ENCODE measurements at places on chromosomes 3 and 15. TPM values are rescaled to one million over a fixed set of nuclear protein-coding genes. Genes with fewer than 3 reads are reported as not detected.

GRCh38 chr3:156579427-156579851 is 24.5 kb upstream of the SSR3 start:
- no peaks in the 10 kb centered on the region for H3K27me3 ChIP-seq
- no peak for DNase-seq
- H3K4me3 ChIP-seq = no peak overlapping the region
- H3K27ac ChIP-seq = no peak overlapping the region

Gene KNG1
- 0.25 TPM for total RNA-seq

Gene IGSF10
- 0.02 TPM for total RNA-seq

DNA sequence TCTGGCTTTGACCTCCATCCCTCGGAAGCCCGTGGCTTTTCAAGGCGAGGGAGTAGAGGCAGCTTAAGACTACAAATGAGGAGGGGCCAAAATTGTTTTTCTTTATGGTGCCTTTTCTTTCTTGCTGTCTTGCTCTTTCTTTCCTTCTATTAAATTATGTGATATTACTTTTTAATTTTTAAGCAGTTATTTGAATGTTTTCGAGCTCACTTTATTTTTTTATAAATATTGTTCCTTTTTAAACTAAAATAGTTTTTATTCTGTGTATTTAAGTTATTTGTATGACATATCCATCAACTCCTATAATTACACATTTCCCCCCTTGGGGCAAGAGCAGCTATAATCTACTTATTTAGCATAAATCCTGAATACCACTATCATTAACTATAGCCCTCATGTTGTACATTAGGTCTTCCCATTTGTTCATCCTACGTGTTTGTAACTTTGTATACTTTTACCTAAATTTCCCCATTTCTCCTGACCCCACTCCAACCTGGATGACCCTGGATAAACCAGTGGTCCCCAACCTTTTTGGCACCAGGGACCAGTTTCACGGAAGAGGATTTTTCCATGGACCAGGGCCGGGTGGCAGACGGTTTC is 622 bp upstream of the PLSCR1 start:
- H3K4me1 ChIP-seq = peaks cover 24% of the 10 kb centered on the region
- H3K4me3 ChIP-seq = peak overlapping the region; percentile 79
- no peaks in the 10 kb centered on the region for H3K27me3 ChIP-seq
- no peaks in the 10 kb centered on the region for H3K36me3 ChIP-seq
- peak overlapping the region; percentile 14 for H3K27ac ChIP-seq

DNA sequence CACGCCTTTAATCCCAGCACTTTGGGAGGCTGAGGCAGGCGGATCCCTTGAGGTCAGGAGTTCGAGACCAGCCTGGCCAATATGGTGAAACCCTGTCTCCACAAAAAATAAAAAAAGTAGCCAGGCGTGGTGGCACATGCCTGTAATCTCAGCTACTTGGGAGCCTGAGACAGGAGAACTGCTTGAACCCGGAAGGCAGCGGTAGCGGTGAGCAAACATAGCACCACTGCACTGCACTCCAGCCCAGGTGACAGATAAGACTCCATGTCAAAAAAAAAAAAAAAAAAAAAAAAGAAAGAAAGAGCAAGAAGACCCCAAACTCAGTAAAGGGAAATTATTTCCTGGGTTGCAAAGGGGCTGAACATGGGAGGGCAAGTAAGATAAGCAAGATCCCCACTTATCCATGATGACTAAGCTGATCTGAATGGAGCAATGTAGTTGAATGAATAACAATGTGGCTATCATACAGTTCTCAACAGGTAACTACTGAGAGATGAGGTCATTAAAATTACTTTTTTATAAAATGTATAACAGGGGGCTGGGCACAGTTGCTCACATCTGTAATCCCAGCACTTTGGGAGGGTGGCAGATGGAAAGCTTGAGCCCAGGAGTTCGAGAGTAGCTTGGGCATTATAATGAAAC is 46.0 kb downstream of the RBM15B start:
- H3K27ac ChIP-seq = no peak overlapping the region
- no peak overlapping the region for H3K4me3 ChIP-seq
- no peaks in the 10 kb centered on the region for H3K27me3 ChIP-seq
- H3K36me3 ChIP-seq = peaks cover 24% of the 10 kb centered on the region
- H3K4me1 ChIP-seq = no peaks in the 10 kb centered on the region

Gene KCNAB1
- total RNA-seq = not detected

GRCh38 chr15:100284191-100284590 is 57.6 kb downstream of the ADAMTS17 start:
- H3K36me3 ChIP-seq = no peaks in the 10 kb centered on the region
- DNase-seq = no peak
- no peaks in the 10 kb centered on the region for H3K4me1 ChIP-seq
- no peaks in the 10 kb centered on the region for H3K27me3 ChIP-seq
- no peak overlapping the region for H3K4me3 ChIP-seq
- no peak overlapping the region for H3K27ac ChIP-seq

GRCh38 chr3:30747771-30748281 is 141.4 kb downstream of the TGFBR2 start:
- peaks cover 9% of the 10 kb centered on the region for H3K4me1 ChIP-seq
- H3K27ac ChIP-seq = no peak overlapping the region
- no peak overlapping the region for H3K4me3 ChIP-seq
- DNase-seq = peak; percentile 49
- no peaks in the 10 kb centered on the region for H3K27me3 ChIP-seq
- H3K36me3 ChIP-seq = no peaks in the 10 kb centered on the region

Gene FOXL2NB
- total RNA-seq = 0.93 TPM

GRCh38 chr3:49298511-49298910 is 21.5 kb upstream of the C3orf62 start:
- H3K27me3 ChIP-seq = no peaks in the 10 kb centered on the region
- H3K27ac ChIP-seq = no peak overlapping the region
- DNase-seq = no peak
- H3K4me3 ChIP-seq = no peak overlapping the region
- no peaks in the 10 kb centered on the region for H3K4me1 ChIP-seq
- H3K36me3 ChIP-seq = peaks cover 28% of the 10 kb centered on the region

- DNase-seq = no peak
- no peaks in the 10 kb centered on the region for H3K36me3 ChIP-seq
Observed at GRCh38 chr3:126621627-126622345, 33.1 kb downstream of the TXNRD3 start.

DNA sequence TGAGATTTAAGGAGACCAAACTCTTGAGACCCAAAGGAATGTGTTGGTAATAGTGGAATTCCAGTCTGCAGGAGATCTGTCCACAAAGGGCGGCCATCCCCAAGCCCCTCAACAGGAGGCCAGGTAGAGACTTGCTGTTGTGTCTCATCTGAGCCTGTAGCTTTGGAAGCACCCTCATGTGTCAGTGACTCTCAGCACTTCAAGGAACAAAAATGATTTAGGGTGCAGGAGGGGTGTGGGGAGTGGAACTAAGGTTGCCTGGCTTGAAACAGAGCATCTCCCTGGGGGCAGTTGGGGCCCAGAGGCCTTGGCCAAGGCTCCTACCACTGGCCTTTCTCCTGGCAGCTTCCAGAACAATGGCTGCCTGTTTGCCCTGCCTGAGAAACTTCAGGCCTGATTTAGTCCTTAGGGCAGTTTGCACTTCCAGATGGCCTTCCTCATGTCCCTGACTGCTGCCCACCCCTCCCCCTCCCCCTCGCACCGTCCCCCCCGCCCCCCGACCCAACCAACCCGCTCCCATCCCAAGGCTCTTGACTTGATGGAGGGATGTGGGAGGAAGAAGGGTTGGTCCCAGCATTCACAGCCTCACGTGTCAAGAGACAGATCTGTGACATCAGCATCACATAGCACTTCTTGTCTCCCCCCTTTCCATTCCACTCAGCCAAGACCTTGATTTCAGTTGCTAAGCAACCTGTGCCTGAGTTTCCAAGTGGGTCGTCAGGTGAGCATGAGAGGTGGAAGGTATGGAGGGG is 77.1 kb downstream of the CORO2B start:
- peaks cover 7% of the 10 kb centered on the region for H3K4me1 ChIP-seq
- no peak overlapping the region for H3K27ac ChIP-seq
- DNase-seq = no peak
- no peaks in the 10 kb centered on the region for H3K36me3 ChIP-seq
- no peak overlapping the region for H3K4me3 ChIP-seq

DNA sequence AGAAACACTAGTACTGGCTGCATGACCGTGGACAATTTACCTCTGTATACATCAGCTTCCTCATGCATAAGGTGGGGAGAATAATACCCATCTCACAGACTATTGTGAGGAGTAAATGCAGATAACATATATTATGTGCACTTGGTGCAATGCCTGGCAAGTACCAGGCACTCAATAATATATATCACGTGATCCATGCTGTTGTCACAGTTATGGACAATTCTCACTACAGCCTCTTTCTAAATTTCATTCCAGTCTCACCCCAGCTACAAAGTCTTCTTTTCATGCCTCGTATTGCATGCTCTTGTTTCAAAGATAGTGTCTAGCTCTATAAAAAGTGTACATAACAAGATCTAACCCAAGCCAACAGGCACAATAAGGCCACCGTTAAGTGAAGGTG is 494.3 kb upstream of the ADAMTS9 start:
- DNase-seq = no peak
- no peak overlapping the region for H3K4me3 ChIP-seq

DNA sequence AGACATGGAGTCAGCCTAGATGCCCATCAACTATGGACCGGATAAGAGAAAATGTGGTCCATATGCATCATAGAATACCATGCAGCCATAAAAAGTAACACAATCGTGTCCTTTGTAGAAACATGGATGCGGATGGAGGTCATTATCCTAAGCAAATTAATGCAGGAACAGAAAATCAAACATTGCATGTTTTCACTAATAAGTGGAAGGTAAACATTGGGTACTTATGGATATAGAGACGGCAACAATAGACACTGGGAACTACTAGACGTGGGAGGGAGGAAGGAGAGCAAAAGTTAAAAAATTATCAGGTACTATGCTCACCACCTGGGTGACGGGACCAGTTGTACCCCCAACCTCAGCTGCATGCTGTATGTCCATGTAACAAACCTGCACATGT is 2.5 kb downstream of the PLD1 start:
- H3K27me3 ChIP-seq = no peaks in the 10 kb centered on the region
- peaks cover 46% of the 10 kb centered on the region for H3K4me1 ChIP-seq
- no peak overlapping the region for H3K27ac ChIP-seq
- DNase-seq = no peak

GRCh38 chr3:9397906-9398699 is 688 bp downstream of the SETD5 start:
- peaks cover 21% of the 10 kb centered on the region for H3K36me3 ChIP-seq
- no peaks in the 10 kb centered on the region for H3K27me3 ChIP-seq
- peak overlapping the region; percentile 71 for H3K4me3 ChIP-seq
- peaks cover 38% of the 10 kb centered on the region for H3K4me1 ChIP-seq
- DNase-seq = no peak

DNA sequence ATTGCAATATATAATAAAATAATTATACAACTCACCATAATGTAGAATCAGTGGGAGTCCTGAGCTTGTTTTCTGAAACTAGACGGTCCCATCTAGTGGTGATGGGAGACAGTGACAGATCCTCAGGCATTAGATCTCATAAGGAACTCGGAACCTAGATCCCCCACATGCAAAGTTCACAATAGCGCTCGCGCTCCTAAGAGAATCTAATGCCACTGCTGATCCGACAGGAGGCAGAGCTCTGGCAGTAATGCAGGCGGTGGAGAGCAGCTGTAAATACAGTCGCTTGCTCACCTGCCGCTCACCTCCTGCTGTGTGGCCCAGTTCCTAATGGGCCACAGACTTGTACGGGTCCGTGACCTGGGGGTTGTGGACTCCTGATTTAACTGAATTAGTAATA is 87.8 kb downstream of the P3H2 start:
- H3K27me3 ChIP-seq = no peaks in the 10 kb centered on the region
- DNase-seq = no peak
- H3K36me3 ChIP-seq = no peaks in the 10 kb centered on the region
- H3K4me1 ChIP-seq = no peaks in the 10 kb centered on the region
- H3K27ac ChIP-seq = no peak overlapping the region

Gene LRRC31
- total RNA-seq = not detected

- no peak overlapping the region for H3K27ac ChIP-seq
- no peak overlapping the region for H3K4me3 ChIP-seq
- H3K4me1 ChIP-seq = no peaks in the 10 kb centered on the region
- H3K36me3 ChIP-seq = no peaks in the 10 kb centered on the region
Observed at GRCh38 chr15:89401631-89402517, 67.2 kb upstream of the POLG start.

- no peak overlapping the region for H3K27ac ChIP-seq
- H3K4me1 ChIP-seq = no peaks in the 10 kb centered on the region
- no peaks in the 10 kb centered on the region for H3K27me3 ChIP-seq
- H3K4me3 ChIP-seq = no peak overlapping the region
Observed at GRCh38 chr3:71168121-71168721, 415.3 kb downstream of the FOXP1 start.

DNA sequence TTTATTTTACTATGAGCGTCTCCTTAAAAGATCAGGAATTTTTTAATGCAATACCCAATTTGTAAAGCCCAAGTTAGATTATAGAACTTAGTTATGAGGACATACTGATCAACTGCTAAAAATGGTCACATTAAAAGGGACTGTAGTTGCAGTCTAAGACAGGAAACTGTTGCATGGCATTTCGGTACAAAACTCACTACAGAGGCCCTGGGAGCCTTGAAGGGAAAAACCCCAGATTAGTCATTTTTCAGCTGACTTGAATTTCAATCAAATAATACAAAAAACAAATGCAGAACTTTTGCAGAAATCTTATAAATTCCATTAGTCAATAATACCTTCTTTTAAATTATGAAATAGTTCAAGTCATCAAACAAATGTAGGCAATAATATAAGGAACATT is 6.9 kb upstream of the PTX3 start:
- H3K27me3 ChIP-seq = no peaks in the 10 kb centered on the region
- no peaks in the 10 kb centered on the region for H3K36me3 ChIP-seq
- H3K4me3 ChIP-seq = no peak overlapping the region

DNA sequence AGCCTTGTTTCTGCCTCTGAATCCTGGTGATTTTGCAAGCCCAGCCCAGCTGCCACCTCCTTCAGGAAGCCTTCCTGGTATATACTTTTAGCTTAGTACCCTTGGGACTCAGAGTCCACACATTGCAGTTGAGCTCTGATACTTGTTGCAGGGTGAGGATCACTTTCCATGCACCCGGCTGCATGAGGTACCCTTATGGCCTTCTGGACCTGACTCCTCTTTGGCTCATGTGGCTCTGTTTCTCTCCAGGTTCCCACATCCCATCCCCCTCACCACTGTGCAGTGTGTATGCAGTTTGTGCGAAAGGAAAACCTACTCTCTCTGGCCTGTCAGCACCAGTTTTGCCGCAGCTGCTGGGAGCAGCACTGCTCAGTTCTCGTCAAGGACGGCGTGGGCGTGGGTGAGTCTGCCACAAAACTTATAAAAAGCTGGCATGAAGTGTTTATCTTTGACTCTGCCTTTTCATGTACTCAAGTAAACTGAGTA is 23.1 kb upstream of the P4HTM start:
- H3K4me1 ChIP-seq = no peaks in the 10 kb centered on the region
- H3K27ac ChIP-seq = no peak overlapping the region
- H3K36me3 ChIP-seq = peaks cover 41% of the 10 kb centered on the region
- H3K4me3 ChIP-seq = no peak overlapping the region
- DNase-seq = no peak
